ENCODE measurements at places on chromosomes 13 and 19.

DNA sequence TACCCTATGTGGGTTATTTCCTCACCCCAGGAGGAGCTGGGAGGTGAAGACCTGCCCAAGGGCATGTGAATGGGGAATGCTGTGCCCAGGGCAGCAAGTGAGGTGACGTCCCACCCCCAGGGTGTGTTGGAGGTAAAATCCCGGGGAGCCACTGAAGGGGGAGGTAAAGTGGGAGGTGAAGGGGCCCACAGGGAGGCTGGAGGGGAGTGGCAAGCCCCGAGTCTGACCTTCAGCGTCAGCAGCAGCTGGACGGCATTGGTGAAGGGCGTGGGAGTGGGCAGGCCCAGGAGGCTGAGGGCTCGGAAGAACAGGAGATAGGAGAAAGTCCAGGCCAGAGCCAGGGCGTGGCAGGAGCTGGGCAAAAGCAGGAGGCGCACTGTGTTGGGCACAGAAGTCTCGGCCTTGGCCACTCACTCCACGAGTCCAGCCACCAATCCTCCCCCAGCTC, 2.4 kb downstream of the MBOAT7 start:
- DNase-seq: no peak

- DNase-seq: no peak
Observed at GRCh38 chr19:7515110-7515644, 726 bp upstream of the ZNF358 start.

- DNase-seq: no peak
Observed at GRCh38 chr19:46297700-46298478, 1.0 kb downstream of the HIF3A start.

GRCh38 chr13:71695662-71696061, 171.3 kb downstream of the DACH1 start:
- no peak for DNase-seq

GRCh38 chr13:91264484-91264883, 83.0 kb upstream of the MIR17HG start:
- DNase-seq: no peak

Data from NCI-H1930 (cell line).